ENCODE measurements at places on chromosomes 3 and 15.

- H3K4me3 ChIP-seq: no peak overlapping the region
- no peaks in the 10 kb centered on the region for H3K4me1 ChIP-seq
- no peak overlapping the region for H3K27ac ChIP-seq
- no peak for DNase-seq
Observed at GRCh38 chr3:141103067-141103466, 51.9 kb downstream of the SPSB4 start.

- no peak overlapping the region for H3K27ac ChIP-seq
- no peak overlapping the region for H3K4me3 ChIP-seq
- H3K27me3 ChIP-seq: no peaks in the 10 kb centered on the region
- DNase-seq: no peak
Observed at GRCh38 chr3:155676252-155676981, 68.5 kb downstream of the PLCH1 start.

- no peaks in the 10 kb centered on the region for H3K4me1 ChIP-seq
- DNase-seq: no peak
- no peaks in the 10 kb centered on the region for H3K36me3 ChIP-seq
- H3K4me3 ChIP-seq: no peak overlapping the region
- H3K27me3 ChIP-seq: no peaks in the 10 kb centered on the region
Observed at GRCh38 chr3:46508850-46509591, 11.2 kb downstream of the RTP3 start.

DNA sequence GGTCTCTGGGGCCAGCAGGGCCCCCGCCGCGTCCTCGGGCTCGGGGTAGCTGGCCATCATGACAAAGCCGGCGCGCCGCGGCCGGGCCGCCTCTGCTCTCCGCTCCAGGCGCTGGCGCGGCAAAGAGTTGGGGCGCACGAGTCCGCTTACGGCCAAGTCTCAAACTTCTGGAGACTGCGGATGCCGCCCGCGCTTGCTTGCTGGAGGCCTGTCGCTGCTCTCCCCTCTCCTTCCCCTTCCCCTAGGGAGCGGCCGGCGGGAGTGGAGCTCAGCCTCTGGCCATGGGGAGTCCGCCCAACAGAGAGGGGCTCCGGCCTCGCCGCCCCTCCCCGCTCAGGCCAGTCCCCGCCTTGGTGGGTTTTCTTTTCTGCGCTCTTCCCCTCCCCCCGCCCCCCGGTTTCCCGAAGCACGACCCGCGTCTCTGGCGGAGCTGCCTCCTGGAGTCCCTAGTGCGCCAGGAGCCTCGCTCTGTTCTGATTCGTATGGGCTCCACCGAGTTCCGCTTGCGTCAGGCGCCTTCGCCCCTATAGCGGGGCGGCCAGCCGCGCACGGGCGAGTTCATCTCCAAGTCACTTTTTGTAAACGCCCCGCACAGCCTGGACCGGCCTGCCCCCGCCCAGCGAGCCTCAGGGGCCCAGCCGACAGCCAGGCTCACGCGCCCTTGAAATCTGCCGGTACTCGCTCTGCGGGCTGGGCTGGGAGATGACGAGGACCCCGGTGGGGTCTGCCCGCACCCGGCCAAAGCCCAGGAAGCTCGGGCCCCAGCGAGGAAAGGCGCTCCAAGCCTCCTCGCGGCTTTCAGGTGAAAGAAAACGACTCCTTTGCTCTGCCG lies at the start of the genes FOXL2 and FOXL2NB:
Gene FOXL2 (minus strand): TSS at position 475 of the 832 bp plus-strand sequence. CDS start 415 bp downstream, at position 60.
Gene FOXL2NB (plus strand): TSS at position 555 of the 832 bp plus-strand sequence. CDS start 148 bp downstream, at position 703.
- H3K27me3 ChIP-seq: peaks cover 2% of the 10 kb centered on the region
- no peak for DNase-seq
- no peaks in the 10 kb centered on the region for H3K36me3 ChIP-seq
- no peak within 1 kb of the TSS for H3K27ac ChIP-seq

GRCh38 chr3:186828340-186828739 lies 14.2 kb upstream of the ADIPOQ start:
- no peaks in the 10 kb centered on the region for H3K36me3 ChIP-seq
- H3K4me1 ChIP-seq: no peaks in the 10 kb centered on the region
- no peak for DNase-seq
- H3K4me3 ChIP-seq: no peak overlapping the region
- no peaks in the 10 kb centered on the region for H3K27me3 ChIP-seq

DNA sequence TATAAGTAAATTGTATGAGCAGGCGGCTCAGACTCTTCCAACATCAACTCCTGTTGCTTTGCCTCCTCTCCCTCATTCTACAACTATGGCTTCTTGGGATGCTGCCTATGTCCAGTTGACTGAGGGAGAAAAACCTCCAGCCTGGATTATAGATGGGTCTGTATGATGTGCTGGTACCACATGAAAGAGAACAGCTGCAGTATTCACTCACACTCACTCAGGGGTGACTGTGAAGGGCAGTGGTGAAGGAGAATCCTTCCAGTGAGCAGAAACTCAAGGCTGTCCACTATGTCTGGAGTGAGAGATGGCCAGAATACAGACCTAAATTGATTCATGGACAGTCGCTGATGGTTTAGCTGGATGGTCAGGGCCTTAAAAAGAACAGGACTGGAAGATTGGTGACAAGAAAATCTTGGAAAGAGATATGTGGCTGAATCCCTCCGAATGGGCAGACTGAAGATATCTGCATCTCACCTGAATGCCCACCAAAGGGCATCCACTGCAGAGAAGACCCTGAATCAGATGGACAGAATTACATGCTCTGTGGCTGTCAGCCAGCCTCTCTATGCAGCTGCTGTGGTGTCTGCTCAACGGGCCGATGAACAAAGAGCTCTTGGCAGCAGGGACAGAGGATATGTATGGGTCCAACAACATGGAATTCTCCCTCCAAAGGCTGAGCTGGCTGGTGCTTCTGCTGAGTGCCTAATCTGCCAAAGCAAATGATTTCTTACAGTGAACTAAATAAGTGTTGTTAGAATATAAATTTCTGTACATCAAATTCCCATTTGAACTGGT lies 1.9 kb upstream of the BCL2L10 start:
- no peak overlapping the region for H3K4me3 ChIP-seq
- no peaks in the 10 kb centered on the region for H3K36me3 ChIP-seq
- no peaks in the 10 kb centered on the region for H3K27me3 ChIP-seq
- no peaks in the 10 kb centered on the region for H3K4me1 ChIP-seq
- no peak for DNase-seq
- H3K27ac ChIP-seq: no peak overlapping the region
